ENCODE measurements at places on chromosomes 7 and 10.

DNA sequence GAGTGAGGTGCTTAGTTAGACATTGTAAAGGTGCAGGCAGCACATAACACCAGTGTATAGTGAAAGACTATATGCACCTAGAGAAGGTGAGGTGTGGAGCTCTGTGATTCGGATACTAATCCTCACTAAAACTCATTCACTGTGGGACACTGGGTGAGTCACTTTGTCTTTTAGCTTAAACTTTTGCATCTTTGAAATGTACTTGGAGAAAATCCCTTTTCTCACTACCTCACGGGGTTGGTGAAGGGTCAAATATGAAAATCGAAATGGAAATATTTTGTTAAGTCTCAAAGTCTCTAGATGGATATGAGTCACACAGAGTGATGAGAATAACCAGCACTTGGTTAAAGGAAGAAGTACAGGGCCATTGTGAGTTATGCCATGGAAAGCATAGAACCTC, 38.0 kb downstream of the MDFIC start:
- no peak for DNase-seq

DNA sequence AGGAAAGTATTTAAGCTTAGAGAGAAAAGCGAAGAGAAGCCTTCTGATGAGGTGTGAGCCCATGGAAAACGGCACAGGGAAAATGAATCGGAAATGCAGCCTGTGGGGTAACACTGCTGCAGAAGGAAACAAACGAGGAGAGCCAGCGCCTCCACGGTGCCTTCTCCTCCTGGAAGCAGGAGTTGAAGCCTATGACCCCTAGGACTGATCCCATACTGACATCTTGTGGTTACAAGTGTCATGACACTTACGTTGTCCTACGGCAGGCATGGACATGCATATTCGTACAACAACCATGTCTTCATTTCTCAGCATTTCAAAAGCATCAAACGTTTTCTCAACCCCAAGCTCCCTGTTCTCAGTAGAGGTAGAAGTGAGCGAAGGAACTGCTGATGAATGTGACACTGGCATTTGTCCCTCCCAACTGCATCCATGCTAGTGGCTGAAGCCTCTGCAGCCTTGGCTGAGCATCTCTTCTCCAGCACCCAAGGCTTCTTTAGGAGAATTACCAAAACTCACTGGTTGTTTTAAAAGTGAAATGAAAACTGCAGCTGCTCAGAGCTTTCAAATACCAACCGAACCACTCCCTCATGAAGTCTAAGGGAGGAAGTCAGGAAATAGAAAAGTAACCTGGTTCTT, 160.2 kb downstream of the JAZF1 start:
- DNase-seq, result peak; percentile 40

- DNase-seq, result no peak
Measured at GRCh38 chr7:111783854-111784253, 221.6 kb upstream of the IMMP2L start.

GRCh38 chr7:98779800-98780587, 89.8 kb downstream of the TMEM130 start:
- DNase-seq, result no peak

GRCh38 chr7:17696422-17696821, 243.9 kb downstream of the SNX13 start:
- no peak for DNase-seq

DNA sequence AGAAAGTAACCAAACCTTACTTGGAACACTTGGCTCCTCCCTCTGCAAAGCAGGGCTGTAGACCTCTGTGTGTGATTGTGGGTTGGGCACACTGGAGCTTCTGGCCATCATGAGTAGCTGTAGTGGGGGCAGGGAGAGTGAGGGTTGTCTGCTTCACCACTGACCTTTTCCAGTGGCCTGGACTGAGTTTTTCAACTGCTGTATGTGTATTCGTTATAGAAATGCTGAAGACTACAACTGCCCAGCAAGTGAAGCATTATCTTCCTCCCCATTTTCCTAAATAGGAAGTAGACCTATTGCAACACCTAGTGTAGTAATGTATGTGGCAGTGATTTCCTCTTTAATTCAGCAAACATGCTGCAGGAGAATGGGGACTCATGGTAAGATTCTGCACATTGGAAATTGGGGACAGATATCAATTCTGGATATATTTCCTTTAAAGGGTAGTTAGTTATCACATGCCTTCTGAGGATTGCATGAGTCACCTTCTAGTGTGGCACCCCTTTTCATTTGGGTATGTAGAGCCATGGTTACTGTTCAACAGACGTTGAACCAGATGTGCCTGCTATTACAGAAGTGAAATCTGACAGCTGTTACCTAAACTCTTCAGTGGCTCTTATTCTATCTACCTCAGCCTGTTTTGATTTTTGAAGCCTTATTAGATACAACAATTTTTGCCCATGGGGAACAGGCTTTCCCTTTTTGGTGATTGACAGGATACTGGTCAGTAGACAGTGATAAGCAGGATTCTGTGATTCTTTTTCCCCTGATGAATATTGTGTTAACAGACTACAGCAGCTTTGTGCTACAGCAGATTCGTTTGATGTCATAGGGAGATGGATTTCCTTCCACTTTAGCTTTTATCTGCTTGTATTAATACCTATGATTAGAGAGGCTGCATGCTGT, 130.9 kb downstream of the SND1 start:
- no peak for DNase-seq

DNA sequence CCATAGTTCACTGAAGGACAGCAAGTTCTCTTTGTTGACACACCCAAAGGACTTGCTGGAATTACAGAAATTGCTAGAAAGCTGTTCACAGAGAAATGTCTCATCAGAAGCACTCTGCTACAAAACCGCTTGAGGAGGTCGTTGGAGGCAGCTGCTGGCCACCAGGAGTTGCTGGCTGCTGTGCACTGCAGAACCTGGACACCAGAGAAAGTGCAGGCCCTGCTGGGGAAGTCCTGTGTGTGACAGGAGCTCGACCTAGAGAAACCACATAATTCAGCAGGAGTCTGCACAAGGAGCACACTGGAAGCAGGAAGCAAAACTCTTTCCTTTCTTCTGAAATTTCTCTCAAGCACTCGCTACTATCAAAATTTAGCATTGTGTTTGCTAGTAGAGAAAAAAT, 461.5 kb upstream of the GHITM start:
- DNase-seq, result no peak

DNA sequence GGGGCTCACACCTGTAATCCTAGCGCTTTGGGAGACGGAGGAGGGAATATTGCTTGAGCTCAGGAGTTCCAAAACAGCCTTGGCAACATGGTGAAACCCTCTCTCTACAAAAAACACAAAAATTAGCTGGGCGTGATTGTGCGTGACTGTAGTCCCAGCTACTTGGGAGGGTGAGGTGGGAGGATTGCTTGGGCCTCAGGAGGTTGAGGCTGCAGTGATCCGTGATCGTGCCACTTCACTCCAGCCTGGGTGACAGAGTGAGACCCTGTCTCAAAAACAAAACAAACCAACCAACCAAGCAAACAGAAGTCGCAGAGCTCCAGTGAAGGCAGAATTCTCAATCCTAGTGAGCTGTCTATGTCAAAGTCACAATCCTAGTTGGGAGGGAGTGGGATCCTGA, 14.3 kb upstream of the STN1 start:
- DNase-seq, result no peak

GRCh38 chr7:100957832-100958421, 8.6 kb downstream of the MUC3A start:
- DNase-seq, result no peak

DNA sequence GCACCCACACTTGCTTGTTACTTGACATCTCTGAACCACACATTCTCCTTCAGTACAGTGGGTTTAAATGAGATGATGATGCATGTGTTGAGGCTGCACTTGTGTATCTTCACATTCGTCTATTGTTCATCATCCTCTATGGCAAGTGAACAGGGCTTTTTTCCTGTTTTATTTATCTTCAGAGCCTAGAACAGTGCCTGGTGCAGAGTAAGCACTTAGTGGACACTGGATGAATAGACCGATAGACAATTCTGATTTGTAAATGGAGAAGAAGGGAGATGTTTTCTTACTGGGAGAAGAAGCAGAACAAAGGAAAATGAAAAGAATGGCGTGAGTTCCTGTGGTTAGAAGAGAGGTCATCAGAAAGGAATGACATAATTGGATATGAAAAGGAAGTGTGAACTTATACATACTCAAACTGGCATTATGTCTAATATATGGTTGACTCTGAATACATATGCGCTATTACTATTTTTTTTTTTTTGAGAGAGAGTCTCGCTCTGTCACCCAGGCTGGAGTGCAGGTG, 99.7 kb downstream of the AVL9 start:
- no peak for DNase-seq

DNA sequence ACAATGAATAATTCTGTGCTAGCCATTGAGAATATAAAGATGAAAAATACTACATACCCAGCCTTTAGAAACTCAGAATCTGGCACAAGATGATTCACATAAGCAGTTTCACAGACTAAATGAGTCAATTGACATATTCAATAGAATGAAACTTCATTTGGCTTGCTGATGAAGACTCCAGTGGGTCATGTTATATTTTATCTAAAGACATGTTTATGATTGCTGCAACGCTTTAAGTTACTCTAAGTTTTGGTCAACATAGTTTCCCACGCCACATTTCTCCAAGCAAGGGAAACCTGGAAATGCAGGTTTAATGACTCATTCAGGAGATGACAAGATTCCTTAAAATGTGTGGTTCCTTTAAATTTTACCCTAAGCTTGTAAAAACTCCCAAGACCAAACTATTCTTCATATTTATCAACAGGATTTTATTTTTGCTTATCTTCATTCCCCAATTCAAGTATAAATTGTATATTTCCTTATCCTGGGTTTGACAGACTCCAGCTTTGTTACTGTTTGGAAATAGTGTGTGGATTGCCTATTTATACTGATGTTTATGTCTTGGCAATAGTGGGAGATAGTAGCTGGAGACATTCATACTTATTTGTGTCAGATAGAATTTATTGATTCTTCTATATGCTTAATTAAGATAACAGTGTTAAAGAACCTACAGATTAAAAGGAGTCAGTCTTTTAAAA, 6.6 kb downstream of the SEMA3A start:
- DNase-seq, result no peak

DNA sequence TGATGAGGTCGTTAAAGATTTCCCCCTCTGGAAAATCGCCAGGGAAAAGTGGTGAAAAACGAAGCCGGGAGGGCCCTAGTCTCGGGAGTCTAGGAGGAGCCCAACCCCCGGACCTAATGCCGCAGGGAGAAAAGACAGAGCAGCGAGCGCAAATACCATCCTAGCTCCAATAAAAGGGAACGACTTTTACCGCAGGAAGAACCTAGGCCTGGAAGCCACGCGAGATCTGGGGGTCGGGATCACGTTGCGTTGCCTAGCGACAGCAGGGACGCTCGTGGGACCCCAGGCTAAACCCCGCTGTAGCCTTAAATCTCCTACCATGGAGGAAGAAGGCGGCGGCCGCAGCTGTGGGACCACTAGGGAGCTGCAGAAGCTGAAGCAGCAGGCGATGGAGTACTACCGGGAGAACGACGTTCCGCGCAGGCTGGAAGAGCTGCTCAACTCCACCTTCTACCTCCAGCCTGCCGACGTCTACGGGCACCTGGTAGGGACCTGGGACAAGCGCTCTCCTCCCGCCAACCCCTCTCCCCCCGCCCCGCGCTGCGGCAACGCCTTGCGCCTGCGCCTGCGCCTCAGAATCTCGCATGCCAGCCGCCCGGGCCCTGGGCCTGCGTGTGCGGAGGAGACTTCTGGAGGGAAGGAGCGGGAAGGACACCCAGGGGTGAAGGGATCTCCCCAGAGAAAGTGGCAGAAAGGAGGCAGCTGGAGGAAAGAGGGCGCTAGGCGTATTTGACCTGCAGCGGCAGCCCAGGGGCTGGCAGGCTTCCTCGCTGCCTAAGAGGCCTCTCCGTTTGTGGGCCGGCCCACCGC, at the start of gene ENO4:
Gene ENO4 (plus strand): TSS at position 252 of the 810 bp plus-strand sequence. CDS start 68 bp downstream, at position 320.
- peak; percentile 4 for DNase-seq

DNA sequence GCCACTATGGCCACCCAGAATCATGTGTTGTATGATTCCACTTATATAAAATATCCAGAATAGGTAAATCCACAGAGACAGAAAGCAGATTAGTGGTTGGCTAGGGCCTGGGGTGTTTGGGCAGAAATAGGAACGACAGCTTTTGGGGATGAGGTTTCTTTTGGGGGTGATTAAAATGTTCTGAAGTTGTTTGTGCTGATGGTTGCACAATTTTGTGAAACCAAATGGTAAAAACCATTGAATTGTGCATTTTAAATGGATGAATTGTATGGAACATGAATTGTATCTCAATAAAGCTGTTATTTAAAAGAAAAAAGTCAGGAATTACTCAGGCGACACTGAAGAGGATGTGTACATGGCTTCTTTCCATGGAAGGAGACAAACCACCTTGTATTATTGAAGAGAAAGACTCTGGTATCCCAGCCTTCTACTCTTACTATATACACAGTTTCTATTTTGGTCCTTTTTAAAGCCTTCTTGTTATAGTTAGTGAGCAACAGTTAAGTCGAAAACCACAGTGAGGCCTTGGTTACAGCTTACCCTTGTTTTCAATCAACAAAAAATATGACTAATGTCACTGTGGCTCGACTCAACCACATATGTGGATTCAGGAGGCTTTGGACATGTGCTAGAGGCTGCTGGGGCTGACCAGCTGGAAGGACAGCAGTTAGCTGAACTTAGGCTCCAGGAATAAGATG, 57.1 kb upstream of the KMT2E start:
- no peak for DNase-seq

- no peak for DNase-seq
Measured at GRCh38 chr7:119196183-119196582, 971.7 kb downstream of the ANKRD7 start.

GRCh38 chr7:15845868-15846267, 159.4 kb upstream of the MEOX2 start:
- DNase-seq, result no peak

GRCh38 chr10:75358835-75359421, 42.6 kb downstream of the ZNF503 start:
- no peak for DNase-seq

DNA sequence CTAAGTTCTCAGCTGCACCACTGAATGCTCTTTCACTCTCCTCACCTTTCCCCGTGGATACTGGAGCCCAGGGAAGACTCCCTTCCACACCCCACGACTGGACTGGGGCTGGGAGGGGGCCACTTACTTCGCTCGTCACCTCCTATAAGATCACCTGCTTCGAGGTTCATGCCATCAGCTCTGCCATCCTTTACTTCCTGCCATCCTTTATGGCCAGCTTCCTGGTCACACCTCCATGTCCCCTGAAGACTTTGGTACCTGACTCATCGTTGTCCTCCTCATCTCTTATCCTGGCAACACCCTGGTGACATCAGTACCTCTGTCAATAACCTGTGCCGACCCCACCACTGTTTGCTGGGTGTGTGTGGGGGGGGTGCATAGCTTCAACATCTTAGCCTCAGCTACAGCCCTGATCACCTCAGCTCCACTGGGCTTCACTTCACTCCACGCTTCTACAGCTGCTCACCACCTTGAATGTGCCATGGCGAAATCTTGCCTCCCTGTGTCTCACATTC, 8.7 kb upstream of the VDAC2 start:
- DNase-seq, result no peak

DNA sequence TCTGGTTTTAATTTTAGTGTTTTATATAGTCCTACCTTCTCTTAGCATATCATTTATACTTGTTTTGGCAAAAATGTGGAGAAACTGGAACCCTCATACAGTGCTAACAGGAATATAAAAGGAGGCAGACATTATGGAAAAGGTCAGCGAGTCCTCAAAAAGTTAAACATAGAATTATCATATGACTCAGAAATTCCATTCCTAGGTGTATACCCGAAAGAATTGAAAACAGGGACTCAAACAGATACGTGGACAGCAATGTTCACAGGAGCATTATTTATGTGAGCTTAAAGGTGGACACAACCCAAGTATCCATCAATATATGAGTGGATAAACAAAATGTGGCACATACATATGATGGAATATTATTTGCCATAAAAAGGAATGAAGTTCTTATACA, 51.5 kb downstream of the VAX1 start:
- no peak for DNase-seq
